ENCODE measurements at places on chromosomes 16 and 17. TPM values are rescaled to one million over a fixed set of nuclear protein-coding genes. Genes with fewer than 3 reads are reported as not detected.
A peak's percentile ranks its signal among the peaks of the same experiment; 100 is the strongest.

Gene NPIPB13
- polyA plus RNA-seq = not detected

Gene HOXB6
- polyA plus RNA-seq = not detected

Gene EVPL
- polyA plus RNA-seq = not detected

Gene NUDT21
- polyA plus RNA-seq = 79.8 TPM

Gene TERB1
- polyA plus RNA-seq = not detected

GRCh38 chr17:65088621-65089360 is 32.3 kb upstream of the GNA13 start:
- H3K36me3 ChIP-seq = no peaks in the 10 kb centered on the region
- H3K4me1 ChIP-seq = no peaks in the 10 kb centered on the region
- DNase-seq = no peak
- H3K4me3 ChIP-seq = no peak overlapping the region
- H3K27ac ChIP-seq = no peak overlapping the region

DNA sequence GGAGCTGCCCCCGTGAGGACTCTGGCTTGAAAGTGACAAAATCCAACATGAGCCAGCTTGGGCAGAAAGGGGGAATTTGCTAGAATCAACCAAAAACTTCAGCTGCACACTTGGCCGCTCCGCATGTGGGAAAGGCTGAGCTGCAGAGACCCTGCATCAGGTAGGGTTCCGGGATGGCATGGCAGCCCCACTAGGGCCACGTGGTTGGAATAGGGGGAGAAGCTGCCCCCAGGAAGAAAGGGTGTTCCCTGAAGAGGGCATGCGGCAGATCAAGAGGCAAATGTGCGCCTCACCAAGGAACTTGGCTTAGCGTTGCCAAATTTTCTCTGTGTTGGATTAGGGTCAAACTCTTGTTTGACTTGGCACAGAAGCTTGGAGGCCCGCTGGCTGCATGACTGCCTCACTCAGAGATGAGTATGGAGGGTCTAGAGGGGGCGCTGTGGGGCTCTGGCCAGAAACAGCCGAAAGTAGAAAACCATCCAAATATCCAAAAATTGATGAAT is 29.2 kb upstream of the WFIKKN2 start:
- no peaks in the 10 kb centered on the region for H3K27me3 ChIP-seq
- H3K36me3 ChIP-seq = no peaks in the 10 kb centered on the region
- H3K27ac ChIP-seq = no peak overlapping the region
- no peak for DNase-seq

DNA sequence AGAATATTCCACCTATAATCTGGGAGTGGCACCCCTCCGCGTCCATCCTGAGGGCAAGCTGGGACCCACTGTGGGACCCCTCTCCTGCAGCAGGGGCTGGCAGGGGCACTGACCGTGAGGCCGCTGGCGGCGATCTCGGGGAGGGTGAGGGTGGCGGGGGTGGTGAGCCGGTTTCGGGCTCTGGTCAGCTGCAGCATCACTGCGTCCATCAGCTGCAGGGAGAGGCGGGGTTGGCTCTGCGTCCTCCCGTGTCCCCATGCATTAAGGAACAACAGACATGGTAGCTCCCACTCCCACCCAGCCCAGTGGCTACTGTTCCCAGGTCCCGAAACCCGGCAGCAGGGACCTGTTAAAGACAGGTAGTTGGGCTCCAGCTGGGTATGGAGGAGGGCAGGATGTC is 3.3 kb downstream of the SMIM22 start:
- H3K27me3 ChIP-seq = peaks cover 2% of the 10 kb centered on the region
- no peak overlapping the region for H3K27ac ChIP-seq
- no peak for DNase-seq
- no peak overlapping the region for H3K4me3 ChIP-seq

DNA sequence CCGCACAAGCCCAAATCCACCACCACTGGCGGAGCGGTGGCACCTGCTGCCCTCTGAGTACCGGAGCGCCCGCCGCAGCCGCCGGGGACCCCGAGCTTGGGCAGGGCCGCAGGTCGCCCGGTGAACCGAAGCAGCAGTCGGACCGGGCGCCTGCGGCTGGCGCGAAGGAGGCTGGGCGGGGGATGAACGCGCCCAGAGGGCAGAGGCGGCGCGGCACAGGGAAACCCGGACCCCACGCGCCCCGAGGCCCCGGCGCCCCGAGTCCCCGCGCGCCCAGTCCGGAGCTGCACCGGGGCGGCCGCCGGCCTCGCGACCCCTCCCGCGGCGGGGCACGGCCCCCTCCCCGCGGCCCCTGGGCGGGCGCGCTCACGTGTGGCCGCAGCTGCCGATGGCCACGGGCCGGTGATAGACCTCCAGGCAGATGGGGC is 393 bp downstream of the RNF166 start:
- H3K27ac ChIP-seq = peak overlapping the region; percentile 95
- H3K4me1 ChIP-seq = peaks cover 58% of the 10 kb centered on the region

DNA sequence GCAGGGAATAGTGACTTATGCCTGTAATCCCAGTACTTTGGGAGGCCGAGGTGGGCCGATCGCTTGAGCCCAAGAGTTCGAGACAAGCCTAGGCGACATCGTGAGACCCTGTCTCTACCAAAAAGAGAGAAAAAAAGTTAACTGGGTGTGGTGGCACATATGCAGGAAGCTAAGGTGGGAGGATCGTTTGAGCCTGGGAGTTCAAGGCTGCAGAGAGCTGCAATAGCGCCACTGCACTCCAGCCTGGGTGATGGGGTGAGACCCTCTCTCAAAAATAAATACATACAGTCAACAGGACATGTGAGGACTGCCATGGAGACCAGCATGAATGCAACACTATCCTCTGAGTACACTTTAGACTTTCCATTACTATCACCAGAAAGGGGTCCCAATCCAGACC is 15.4 kb upstream of the ST6GALNAC2 start:
- H3K4me1 ChIP-seq = peaks cover 3% of the 10 kb centered on the region
- peaks cover 3% of the 10 kb centered on the region for H3K27me3 ChIP-seq
- no peak overlapping the region for H3K4me3 ChIP-seq
- no peak for DNase-seq

GRCh38 chr17:8887301-8887700 is 19.8 kb upstream of the PIK3R6 start:
- H3K27me3 ChIP-seq = peaks cover 25% of the 10 kb centered on the region
- H3K36me3 ChIP-seq = peaks cover 20% of the 10 kb centered on the region
- no peak overlapping the region for H3K4me3 ChIP-seq
- no peak for DNase-seq

DNA sequence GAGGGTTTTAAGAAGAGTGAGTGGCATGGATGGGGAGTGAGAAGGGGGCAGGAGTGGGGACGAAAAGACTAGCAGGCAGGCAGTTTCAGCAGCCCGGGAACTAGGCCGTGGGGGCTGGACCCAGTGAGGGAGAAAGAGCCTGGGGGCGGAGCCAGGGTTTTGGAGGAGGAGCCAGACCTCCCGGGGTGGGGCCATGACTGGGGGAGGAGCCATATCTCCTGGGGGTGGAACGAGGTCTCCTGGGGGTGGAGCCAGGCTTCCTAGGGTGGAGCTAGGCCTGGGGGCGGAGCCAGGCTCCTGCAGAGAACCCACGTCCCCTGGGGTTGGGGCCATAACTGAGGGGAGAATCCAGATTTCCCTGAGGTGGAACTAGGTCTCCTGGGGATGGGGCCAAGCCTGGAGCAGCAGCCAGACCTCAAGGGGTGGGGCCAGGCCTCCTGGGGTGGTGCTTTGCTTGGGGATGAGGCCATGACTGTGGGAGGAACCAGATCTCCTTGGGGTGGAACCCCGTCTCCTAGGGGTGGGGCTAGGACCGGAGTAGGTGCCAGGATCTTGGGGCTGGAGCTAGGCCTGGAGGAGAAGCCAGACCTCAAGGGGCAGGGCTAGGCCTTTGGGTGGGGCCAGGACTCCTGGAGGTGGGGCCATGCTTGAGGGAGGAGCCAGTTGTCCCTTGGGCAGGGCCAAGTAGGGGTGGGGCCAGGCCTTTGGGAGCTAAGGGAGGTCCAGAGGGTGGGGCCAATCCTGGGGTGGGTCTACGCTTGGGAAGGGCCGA is 41.7 kb upstream of the JPH3 start:
- no peak overlapping the region for H3K4me3 ChIP-seq
- H3K27ac ChIP-seq = peak overlapping the region; percentile 46
- H3K4me1 ChIP-seq = no peaks in the 10 kb centered on the region
- peaks cover 2% of the 10 kb centered on the region for H3K27me3 ChIP-seq

DNA sequence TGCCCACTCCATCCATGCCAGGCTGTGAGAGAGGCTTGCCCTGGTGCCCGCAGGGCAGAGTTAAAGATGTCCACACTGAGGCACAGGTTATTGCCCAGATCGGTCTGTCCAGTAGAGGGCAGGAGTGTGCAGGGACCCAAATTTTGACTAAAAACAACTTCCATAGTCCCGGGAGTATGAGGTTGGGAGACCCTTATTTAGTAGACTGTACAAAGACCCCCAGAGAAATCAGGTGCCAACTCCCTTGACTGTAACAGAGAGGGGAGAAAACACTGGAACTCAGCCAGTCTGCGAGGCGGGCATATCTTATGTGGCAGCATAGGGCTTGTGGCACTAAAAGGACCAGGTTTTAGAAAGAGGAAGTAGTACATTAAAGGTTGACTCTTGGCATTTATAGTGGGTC is 43.4 kb downstream of the HNF1B start:
- peaks cover 6% of the 10 kb centered on the region for H3K27me3 ChIP-seq
- no peaks in the 10 kb centered on the region for H3K4me1 ChIP-seq
- no peak overlapping the region for H3K27ac ChIP-seq

DNA sequence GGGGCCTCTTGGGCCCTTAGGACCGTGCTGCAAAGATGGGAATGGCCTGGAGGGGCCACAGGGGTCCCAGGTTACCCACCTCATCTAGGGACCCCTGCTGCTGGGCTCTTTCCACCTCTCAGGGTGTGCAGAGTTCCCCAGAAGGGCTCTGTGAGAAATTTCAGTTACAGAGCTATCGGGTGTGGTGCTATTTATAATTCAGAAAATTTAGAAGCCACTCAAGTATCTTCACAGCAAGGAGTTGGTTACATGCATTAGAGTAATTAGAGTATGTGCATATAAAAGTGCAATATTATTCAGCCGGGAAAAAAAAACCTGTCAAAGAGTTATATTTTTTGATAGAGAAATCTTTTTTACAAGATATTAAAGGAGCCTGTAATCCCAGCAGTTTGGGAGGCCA is 18.9 kb downstream of the C16orf90 start:
- H3K36me3 ChIP-seq = no peaks in the 10 kb centered on the region
- no peak overlapping the region for H3K27ac ChIP-seq
- DNase-seq = no peak
- no peak overlapping the region for H3K4me3 ChIP-seq
- H3K27me3 ChIP-seq = no peaks in the 10 kb centered on the region

DNA sequence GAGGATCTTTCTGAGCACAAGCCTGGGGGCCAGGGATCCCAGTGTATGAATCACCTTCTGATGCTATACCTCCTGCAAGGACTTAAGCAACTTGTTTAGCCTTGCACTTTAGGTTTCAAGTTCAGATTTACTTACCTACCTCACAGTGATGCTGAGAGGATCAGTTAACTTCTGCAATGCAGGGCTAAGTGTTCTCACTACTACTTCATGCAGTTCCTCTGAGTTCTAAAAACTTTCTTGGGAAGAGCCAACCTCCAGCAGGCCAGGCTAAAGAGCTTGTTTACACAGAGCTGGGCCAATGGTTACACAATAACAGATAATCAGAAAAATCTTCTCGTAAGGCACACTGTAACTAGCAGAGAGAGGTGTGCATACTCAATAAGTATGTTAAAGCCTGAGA is 13.0 kb downstream of the VEZF1 start:
- H3K4me3 ChIP-seq = no peak overlapping the region
- peaks cover 5% of the 10 kb centered on the region for H3K4me1 ChIP-seq
- H3K27me3 ChIP-seq = peaks cover 2% of the 10 kb centered on the region
- no peak for DNase-seq
- peaks cover 56% of the 10 kb centered on the region for H3K36me3 ChIP-seq

GRCh38 chr17:69725146-69725545 is 310.6 kb downstream of the MAP2K6 start:
- no peak overlapping the region for H3K4me3 ChIP-seq
- DNase-seq = no peak
- no peaks in the 10 kb centered on the region for H3K36me3 ChIP-seq
- no peak overlapping the region for H3K27ac ChIP-seq
- H3K27me3 ChIP-seq = peaks cover 3% of the 10 kb centered on the region

DNA sequence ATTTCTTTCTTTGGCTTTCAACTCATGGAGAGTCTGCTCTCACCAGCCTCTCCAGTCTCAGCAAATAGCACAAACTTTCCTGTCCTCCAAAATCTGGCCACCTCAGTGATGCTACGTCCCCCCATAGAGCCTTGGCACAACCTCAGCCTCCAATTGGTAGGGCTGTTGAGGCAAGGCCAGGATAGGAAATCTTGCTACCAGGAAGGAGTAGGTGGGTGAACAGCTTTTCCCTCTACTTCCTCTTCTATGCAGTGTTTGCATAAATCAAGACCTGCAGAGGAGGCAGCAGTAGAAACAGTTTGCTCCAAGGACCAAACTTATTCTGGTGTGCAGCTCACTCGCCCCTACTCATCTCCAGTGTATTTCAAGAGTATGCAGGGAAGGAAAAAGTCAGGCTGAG is 701 bp upstream of the DPEP2 start:
- peaks cover 5% of the 10 kb centered on the region for H3K27me3 ChIP-seq
- DNase-seq = no peak
- peaks cover 59% of the 10 kb centered on the region for H3K4me1 ChIP-seq
- H3K4me3 ChIP-seq = peak overlapping the region; percentile 86
